Activated T-helper 1 cell treated with anti-CD3 and anti-CD28 coated beads, Interleukin-12 subunit alpha, Interleukin-12 subunit beta, Interleukin-2, Interleukin-4 antibody, amounts not matched to agents 30 ng/mL and 10 ng/mL and 1 ng/mL, durations not matched to agents 14 hours and 24 hours and 36 hours (primary cell): ENCODE measurements at places on chromosomes 16 and 17. TPM values are rescaled to one million over a fixed set of nuclear protein-coding genes. Genes with fewer than 3 reads are reported as not detected.

The ANKRD40CL gene
- total RNA-seq: not detected in 2 replicates

The ANKS4B gene
- total RNA-seq: not detected in 2 replicates

The KIF18B gene
- total RNA-seq: 41.4 and 42.8 TPM in 2 replicates

The ZFP90 gene
- 19.3 and 21.9 TPM in 2 replicates for total RNA-seq

The DDX52 gene
- 48.7 and 55.0 TPM in 2 replicates for total RNA-seq

The SRSF2 gene
- total RNA-seq: 535 and 541 TPM in 2 replicates

The HBA1 gene
- not detected in 2 replicates for total RNA-seq

The PARN gene
- total RNA-seq: 54.2 and 55.4 TPM in 2 replicates

The LAT gene
- 230 and 234 TPM in 2 replicates for total RNA-seq

The SLC22A31 gene
- 1.3 and 2.6 TPM in 2 replicates for total RNA-seq

The NR1D1 gene
- total RNA-seq: 8.7 and 9.6 TPM in 2 replicates

The BAIAP3 gene
- total RNA-seq: 0.07 and 0.18 TPM in 2 replicates

The FBXO39 gene
- total RNA-seq: 0.29 TPM in 1 of 2 replicates, not detected in the other

The C17orf113 gene
- 0.05 TPM in 2 replicates for total RNA-seq

The HEATR9 gene
- 0.13 TPM in 1 of 2 replicates, not detected in the other for total RNA-seq

The VPS9D1 gene
- total RNA-seq: 4.9 and 5.9 TPM in 2 replicates

The DHRS11 gene
- total RNA-seq: 15.9 and 16.4 TPM in 2 replicates

The RCVRN gene
- not detected in 2 replicates for total RNA-seq

The MGAT5B gene
- total RNA-seq: 0.81 and 1.2 TPM in 2 replicates

The COG8 gene
- total RNA-seq: 45.3 and 46.5 TPM in 2 replicates

The TMED6 gene
- 1.2 and 1.3 TPM in 2 replicates for total RNA-seq

The TBC1D3H gene
- total RNA-seq: not detected in 2 replicates

The TMEM204 gene
- total RNA-seq: 22.8 and 23.7 TPM in 2 replicates

The BRD7 gene
- total RNA-seq: 88.8 and 91.0 TPM in 2 replicates

The DNAAF8 gene
- not detected in 2 replicates for total RNA-seq

The FOXC2 gene
- total RNA-seq: not detected in 2 replicates

The ARSG gene
- 5.5 and 6.7 TPM in 2 replicates for total RNA-seq

The CNOT1 gene
- 270 and 272 TPM in 2 replicates for total RNA-seq

The ZNF652 gene
- 6.3 and 7.5 TPM in 2 replicates for total RNA-seq

The TERB1 gene
- total RNA-seq: 0.29 TPM in 1 of 2 replicates, not detected in the other

The IL21R gene
- total RNA-seq: 101 and 104 TPM in 2 replicates

The PPM1E gene
- total RNA-seq: 0.03 TPM in 1 of 2 replicates, not detected in the other

The CTDNEP1 gene
- 191 and 193 TPM in 2 replicates for total RNA-seq

The EVPLL gene
- total RNA-seq: 0.17 TPM in 1 of 2 replicates, not detected in the other

The KRTAP4-3 gene
- total RNA-seq: not detected in 2 replicates

The HASPIN gene
- total RNA-seq: 25.7 and 26.1 TPM in 2 replicates

The CIITA gene
- total RNA-seq: 12.0 and 13.0 TPM in 2 replicates

The KCNH6 gene
- total RNA-seq: not detected in 2 replicates

The MVP gene
- total RNA-seq: 117 and 124 TPM in 2 replicates
